ENCODE measurements at places on chromosomes 12 and 14.
A peak's percentile ranks its signal among the peaks of the same experiment; 100 is the strongest.

DNA sequence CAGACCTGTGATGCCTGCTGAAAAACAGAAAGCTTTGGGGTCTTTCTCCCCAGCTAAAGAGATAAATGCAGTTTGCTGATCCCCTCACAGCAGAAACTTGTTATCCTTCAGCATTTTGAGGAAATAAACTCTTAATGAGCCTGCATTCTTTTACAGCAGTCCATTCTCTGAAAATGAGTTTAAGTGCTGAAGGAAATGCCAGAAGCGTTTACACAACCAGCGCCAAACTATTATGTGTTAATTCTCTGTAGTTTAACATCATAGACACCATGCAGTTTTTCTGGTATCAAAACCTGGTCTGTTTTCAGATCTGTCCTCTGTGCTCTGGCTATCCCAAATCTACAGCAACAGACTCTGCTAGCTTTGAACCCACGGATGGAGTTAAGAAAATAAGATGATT, 291.3 kb downstream of the NPAS3 start:
- no peak for DNase-seq

GRCh38 chr12:92047393-92047826, 98.2 kb downstream of the BTG1 start:
- no peak for DNase-seq

DNA sequence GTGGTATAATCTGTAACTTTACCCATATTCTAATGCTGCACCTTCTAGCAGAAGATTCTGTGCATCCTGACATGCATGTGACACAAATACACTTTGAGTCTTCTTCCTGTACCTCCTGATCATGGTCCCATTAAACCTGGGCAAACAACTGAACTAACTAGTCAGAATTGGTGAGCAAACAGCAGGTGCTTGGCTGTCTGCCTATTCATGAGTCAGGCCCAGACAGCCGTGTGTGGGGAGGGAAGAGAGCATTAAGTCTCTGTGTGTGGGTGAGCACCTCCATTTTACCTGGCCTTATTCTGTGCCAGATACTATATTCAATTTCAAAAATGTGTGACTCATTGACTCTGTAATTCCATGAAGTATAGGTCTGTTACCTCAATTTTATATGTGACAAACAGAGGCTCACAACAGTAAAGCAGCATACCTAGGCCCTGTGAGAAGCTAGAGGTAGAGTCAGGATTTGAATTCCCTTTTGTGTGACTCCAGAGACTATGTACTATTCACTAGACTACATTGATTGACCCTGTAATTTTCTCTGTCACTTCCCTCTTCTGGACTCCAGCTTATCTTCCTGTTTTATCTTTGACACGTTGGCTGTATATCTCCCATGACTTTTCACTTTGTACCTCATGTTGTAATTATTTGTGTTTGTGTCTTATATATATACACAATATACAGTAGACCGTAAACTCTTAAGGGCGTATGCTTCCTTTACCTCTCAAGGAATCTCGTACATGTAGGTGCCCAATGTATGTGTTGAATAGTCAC, 32.2 kb downstream of the SUSD6 start:
- peak; percentile 50 for DNase-seq

DNA sequence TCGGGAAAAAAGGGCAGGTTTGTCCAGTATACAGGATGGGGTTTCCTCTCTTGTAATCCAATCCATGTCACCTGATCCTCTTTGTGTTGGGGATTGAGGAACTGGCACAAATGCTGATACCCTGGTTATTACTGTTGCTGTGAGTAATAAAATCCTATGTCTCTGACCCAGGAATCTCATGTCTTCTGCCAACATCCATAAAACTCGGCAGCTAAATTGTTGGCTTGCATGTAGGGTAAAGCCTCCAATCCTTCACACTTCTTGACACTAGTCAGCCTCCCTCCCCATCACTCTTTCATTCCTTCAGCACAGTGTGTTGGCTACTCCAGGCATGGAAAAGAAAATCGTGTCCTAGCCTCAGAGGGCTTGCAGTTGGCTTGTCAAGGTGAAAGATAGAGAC, 9.2 kb upstream of the NOS1 start:
- no peak for DNase-seq

DNA sequence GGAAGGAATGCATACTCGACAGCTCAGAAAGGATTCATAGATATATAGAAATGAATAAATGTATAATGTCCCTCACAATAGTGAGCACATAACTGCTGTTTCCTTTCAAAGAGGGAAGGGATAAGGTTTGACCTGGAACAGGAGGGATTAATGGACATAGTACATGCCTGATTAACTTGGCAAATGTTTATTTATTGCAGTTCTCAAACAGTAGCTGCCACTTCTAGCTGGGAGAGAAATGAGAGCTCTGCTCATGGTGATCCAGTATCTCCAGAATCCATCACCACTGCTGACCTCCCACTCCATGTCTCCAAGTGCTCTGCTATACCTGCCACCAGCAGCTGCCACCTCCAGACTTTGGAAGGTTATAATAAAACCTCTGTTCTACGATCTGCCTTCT, 108.1 kb downstream of the LRIG3 start:
- no peak for DNase-seq

- DNase-seq, result no peak
Measured at GRCh38 chr12:5264006-5264405, 167.9 kb upstream of the NTF3 start.

- DNase-seq, result no peak
Measured at GRCh38 chr14:93431036-93431670, 414 bp downstream of the UNC79 start.

DNA sequence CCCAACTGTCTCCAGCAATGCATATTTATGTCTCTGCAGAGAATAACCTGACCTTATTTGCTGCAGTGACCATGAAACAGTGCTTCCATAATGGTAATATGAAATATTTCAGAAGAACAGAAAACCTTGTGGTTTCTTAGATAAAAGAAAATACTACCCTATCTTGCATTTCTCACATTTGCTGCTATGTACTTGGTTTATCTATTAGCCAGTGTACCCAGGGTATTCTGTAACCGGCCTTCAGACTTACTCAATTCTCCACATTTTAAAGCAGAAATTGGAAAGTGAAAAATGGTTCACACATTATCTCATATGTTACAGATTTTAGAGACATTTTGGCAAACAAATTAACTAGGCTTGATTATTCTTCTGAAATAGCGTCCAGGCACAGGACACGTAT, 57.9 kb upstream of the CCDC91 start:
- no peak for DNase-seq

- no peak for DNase-seq
Measured at GRCh38 chr14:59510001-59510400, 25.7 kb downstream of the JKAMP start.

DNA sequence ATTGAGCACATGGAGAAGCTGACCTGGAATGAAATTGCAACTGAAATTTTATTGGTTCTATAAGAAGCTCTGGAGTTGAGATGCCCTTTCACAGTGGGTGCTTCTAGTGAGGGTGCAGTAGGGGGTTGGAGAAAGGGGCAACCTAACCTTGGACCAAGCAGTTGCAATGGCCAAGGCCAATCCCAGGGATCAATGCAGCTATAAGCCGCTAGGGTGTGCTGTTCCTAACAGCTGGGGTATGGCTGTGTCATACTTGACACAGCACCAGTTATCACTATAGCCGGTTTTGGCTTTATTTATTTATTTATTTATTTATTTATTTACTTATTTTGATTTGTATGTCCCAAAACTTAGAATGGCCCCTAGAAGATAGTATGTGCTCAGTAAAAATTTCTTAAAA, 505.9 kb downstream of the FLRT2 start:
- DNase-seq, result no peak

GRCh38 chr14:23025151-23025814, 9.4 kb downstream of the PSMB5 start:
- no peak for DNase-seq

DNA sequence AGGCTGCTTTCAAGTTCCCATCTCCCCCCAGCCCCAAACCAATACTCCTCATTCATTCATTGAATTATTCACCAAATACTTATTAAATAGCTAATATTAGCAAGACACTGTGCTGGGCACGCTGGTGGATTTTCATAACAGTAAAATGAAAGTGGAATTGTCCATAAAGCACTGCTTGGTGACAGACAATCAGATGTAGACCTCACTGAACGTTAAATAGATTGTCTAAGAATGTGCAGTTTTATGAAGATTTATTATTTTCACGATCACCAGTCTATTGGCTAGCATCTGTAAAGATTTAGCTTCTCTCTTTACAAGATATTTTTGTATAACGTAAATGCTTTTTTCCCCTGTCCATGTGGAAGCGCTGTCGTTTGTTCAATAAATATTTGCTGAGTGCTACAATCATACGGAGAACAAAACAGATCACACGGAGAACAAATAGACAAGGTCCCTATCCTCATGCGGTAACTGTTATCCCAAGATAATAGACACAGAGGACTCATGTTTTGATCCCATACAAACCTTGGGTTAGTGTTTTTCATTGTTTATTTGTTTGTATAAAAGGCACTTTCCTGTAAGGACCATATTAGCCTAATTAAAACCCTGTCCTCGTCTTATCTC, 397.6 kb downstream of the BCAT1 start:
- DNase-seq, result no peak

DNA sequence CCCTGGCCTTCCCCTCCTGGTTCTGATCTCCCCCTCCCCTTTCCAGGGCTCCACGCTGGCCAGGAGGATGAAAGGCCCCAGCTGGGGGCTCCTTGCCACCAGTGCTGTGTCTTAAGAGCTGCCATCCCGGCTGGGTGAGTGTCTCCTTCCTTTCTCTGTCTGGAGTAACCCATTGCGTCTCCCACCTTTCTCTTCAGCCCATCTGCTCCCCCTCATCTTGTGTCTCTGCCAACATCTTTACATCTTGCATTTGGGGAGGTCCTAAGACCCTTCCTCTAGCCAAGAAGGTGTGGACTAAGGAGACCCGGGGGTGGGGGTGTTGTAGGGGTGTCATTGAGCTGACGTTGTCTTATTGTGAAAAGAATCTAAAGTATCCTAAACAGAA, 505 bp downstream of the BCL2L2 start:
- no peak for DNase-seq

DNA sequence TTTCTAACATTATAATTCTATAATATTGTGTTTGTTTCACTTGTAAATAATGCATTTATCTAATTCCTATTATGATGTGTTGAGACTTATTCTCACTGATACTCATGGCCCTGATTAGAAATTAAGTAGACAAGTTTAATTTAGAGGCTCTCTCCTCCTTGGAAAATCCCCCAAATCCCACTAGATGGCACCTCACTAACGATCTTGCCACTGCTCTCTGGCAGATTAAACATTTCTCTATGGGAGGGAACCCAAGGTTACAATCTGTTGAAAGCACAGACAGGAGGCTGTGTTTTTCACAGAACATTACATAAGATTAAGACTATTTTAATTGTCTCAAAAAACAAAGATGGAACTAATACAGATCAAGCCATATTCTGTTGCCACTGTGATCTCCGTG, 318.7 kb downstream of the LRFN5 start:
- DNase-seq, result no peak

DNA sequence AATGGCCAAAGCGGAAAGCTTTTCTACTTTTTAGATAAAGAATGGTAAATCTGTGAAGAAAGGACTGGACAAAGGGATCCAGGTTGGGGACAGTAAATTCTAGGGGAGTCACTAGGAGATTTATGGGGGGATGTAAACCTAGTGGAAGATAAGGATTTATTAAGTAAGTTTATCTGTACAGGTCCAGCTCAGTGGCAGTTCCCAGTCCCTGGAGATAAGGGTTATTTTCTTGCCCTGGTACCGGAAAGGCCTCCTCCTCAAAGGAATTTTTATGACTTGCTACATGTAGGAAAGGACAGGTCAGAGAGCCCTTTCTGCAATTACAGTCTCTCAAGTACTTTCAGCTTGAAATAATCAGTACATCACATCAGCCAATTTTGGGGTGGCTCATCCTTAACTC, 72.6 kb upstream of the BICD1 start:
- no peak for DNase-seq

GRCh38 chr12:109682708-109683060, 30.9 kb upstream of the FAM222A start:
- DNase-seq, result no peak

GRCh38 chr12:45914090-45914489, 76.3 kb downstream of the SCAF11 start:
- no peak for DNase-seq

- no peak for DNase-seq
Measured at GRCh38 chr12:77214136-77214535, 148.8 kb upstream of the E2F7 start.

DNA sequence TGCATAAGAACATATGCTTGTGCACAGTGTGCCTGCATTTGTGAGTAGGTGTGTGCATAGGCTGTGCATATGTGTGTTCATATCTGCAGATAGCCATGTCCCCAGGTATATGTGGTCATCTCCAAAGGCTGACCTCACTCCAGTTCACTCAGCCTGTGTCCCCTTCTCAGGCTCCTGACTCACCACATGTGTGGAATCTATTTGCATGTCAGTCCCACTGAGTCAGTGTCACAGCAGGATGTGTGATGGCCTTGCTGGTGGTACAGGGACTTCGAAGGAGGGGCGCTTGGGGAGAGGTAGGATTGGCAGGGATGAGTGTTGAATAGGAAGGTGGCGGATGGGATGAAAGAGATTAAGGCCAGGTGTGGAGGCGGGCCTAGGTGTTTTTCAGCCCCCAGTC, 35.5 kb downstream of the KRT80 start:
- no peak for DNase-seq

DNA sequence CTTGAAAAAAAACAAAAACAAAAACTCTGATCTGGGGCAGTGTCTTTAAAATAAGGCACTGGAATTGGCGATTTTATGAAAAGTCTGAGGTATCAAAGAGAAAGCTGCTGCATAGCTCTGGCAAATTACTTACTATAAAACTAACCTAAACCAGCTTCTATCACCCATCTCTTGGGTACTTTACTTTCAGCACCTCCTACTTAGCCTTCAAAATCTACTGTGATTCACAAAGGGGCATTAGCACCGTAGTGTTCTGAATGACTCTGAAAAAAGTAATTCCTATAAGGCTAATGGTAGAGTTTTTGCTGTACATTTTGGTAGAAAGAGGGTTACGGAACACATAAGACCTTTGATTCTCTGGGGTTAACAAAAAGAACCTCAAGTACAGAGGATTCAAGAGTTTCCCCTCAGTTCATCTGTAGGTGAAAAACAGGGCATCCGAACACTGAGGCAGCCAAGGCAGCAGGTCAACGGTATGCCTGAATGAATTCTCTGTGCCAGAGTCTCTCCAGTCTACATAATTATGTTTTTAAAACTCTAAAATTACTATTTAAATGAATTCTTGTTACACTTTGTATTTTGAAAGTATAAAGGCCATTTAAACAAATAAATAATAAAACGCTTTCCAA, 101.5 kb downstream of the ELK3 start:
- DNase-seq, result no peak

DNA sequence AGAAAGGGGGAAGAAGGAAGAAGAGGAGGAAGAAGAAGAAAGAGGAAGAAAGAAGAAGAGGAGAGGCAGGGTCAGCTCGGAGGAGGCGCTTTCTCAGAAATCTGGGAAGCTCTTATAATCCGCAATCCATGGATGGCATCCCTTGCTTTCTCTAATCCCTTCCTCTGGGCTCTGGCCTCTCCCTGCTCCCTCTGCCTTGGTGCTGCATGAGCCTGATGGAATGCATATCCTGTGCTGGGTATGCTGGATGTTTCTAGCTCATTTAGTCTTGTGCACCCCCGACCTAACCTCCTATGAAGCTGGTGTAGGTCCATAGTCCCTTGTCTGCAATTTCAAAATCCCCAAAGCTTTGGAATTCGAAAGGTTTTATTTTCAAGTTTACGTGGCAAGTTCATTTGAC, 94.2 kb upstream of the MYL2 start:
- no peak for DNase-seq

- no peak for DNase-seq
Measured at GRCh38 chr12:19855851-19856250, 416.6 kb downstream of the AEBP2 start.
